ENCODE measurements at places on chromosomes 5 and 9.

DNA sequence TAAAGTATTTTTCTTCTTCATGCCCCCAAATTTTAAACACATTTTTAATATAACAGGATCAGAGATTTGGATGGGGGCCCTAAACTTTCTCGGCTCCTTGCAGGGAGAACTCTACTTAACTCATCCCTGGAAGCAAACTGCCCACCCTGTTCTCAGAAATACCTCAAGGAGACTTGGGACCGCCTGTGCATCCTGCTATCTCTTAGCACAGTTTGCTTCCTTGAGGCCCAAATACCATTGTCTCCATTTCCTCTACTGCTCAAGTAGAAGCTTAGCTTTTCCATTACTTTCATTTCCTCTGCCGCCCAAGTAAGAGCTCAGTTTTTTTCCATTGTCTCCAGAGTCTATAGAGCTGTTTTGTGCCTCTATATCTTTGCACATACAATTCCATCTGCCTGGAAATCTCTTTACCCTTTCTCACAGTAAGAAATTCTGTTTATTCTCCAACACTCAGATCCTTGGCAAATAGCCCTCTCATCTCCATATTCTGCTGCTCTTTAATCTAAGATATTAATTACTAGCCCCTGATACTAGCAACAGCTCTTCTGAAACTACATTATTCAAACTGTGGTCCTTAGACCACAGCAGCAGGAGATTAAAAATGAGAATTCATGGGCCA, 137.8 kb downstream of the CEMIP2 start:
- DNase-seq, result no peak

- no peak for DNase-seq
Measured at GRCh38 chr5:580436-580835, 31.7 kb upstream of the CEP72 start.

DNA sequence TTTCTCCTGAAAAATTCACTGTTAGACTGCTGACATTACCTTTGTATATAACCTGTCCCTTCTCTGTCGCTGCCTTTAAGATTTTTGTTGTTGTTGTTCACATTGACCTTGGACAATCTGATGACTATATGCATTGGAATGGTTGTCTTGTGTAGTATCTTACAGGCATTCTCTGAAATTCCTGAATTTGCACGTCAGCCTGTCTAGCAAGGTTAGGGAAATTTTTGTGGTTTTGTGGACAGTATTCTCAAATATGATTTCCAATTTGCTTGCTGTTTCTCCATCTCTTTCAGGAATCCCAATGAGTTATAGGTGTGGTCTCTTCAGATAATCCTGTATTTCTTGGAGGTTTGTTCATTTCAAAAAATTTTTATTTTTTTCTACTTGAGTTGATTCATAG, 140.8 kb downstream of the PRR16 start:
- DNase-seq, result no peak

- no peak for DNase-seq
Measured at GRCh38 chr9:99299211-99300102, 77.4 kb downstream of the SEC61B start.

GRCh38 chr9:84670138-84671041, 861 bp downstream of the NTRK2 start:
- no peak for DNase-seq

- no peak for DNase-seq
Measured at GRCh38 chr9:133693703-133694529, 44.2 kb downstream of the SARDH start.

DNA sequence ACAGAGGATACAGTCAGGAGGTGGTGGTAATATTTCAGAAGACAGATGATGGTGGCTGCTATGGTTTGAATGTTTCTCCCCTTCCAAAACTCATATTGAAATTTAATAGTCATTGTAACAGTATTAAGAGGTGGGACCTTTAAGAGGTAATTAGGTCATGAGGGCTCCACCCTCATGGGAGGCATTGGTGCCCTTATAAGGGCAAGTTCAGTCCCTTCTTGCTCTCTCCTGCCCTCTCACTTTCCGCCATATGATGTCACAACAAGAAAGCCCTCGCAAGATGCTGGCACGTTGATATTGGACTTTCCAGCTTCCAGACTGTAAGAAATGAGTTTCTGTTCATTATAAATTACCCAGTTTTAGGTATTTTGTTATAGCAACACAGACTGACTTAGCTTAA, 274.9 kb downstream of the PDE4D start:
- no peak for DNase-seq

DNA sequence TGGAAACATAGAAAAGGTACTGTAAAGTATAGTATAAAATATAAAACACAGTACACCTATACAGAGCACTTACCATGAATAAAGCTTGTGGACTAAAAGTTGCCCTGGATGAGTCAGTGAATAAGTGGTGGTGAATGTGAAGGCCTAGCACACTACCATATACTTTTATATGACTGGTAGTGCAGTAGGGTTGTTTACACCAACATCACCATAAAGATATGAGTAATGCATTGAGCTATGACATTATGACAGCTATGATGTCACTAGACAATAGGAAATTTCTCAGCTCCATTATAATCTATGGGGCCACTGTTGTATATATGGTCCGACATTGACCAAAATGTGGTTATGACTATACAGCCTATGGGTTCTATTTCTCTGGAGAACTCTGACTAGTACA, 291.8 kb upstream of the ACTBL2 start:
- no peak for DNase-seq

DNA sequence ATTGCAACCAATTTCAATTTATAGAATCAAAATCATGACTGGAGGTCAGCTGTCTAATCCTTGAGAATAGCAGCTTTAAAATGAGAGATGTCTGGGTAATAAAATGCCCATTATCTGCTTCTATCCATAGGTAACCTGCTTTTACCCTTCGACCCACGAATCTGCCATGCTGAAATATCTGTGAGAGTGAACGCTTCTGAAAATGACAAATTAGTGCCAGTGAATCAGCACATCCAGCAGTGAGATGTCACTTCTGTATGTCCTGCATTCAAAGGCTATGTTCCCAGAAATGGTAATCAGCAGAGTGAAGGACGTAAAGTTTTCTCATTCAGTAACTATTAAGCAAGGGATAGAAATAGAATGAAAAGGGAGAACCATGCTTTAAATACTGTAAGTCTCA, 532.4 kb upstream of the ITGA1 start:
- DNase-seq, result no peak

- DNase-seq, result no peak
Measured at GRCh38 chr9:33719581-33720374, 75.6 kb upstream of the PRSS3 start.

- DNase-seq, result no peak
Measured at GRCh38 chr9:10059044-10059443, 553.8 kb downstream of the PTPRD start.

GRCh38 chr5:176541338-176542134, 4.3 kb upstream of the RNF44 start:
- peak; percentile 48 for DNase-seq

DNA sequence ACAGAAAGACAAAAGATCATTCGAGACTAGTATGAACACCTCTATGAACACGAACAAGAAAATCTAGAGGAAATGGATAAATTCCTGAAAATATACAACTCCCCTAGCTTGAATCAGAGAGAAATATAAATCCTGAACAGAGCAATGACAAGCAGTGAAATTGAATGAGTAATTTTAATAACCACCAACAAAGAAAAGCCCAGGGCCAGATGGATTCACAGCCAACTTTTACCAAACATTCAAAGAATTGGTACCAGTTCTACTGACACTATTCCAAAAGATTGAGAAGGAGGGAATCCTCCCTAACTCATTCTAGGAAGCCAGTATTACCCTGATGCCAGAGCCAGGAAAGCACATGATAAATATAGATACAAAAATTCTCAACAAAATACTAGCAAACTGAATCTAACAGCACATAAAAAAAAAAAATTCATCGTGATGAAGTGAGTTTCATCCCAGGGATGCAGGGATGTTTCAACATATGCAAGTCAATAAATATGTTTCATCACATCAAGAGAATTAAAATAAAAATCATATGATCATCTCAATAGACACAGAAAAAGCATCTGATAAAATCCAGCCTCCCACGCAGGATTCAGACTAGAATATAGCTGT, 25.2 kb upstream of the PTGER4 start:
- DNase-seq, result no peak

- no peak for DNase-seq
Measured at GRCh38 chr9:122807271-122807900, 7.5 kb downstream of the OR1K1 start.

GRCh38 chr9:134340475-134341160, 14.4 kb downstream of the RXRA start:
- DNase-seq, result no peak

GRCh38 chr9:35499029-35499700, 9.3 kb downstream of the RUSC2 start:
- no peak for DNase-seq

GRCh38 chr5:107950776-107951175, 280.0 kb upstream of the EFNA5 start:
- DNase-seq, result no peak

- no peak for DNase-seq
Measured at GRCh38 chr9:133429641-133430161, 7.5 kb downstream of the ADAMTS13 start.
